Hypothalamus (tissue), 51 donors: ENCODE measurements at places on chromosomes 16 and 17.
A peak's percentile ranks its signal among the peaks of the same experiment; 100 is the strongest.

- no peak for DNase-seq
Observed at GRCh38 chr17:57350266-57350665, 93.9 kb downstream of the MSI2 start.

GRCh38 chr17:16940116-16940881 is 31.6 kb downstream of the TNFRSF13B start:
- DNase-seq: no peak

DNA sequence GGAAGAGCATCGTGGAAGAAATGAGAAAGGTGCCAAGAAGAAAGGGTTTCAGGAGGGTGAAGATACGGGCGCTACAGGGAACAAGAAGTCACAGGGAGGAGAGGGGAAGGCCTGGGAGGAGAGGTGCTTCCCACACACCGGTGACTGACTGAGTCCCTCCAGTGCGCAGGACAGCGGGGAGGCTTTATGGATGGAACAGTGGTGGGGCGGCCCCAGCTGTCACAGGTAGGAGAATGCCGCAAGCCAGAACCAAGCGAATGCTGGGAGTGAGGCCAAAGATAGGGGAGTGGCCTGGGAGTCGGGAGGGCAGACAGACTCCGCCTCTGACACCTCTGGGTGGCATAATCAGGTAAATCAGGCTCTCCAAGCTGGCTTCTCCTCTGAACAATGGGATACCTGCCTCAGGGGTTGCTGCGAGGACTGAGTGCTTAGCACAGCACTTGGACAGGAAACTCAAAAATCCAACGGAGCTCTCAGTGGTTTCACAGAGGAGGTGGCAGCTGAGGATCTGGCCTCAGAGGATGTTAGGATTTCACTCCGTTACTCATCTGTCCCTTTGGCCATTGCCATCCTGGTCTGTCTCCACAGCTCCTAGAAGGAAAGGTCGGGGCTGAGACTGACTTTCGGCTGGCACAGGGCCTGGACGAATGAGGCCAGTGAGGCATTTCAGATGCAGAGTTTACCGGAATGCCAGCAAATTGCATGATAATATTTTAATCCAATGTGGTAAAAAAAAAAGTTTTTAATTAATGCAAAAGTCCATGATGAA is 717 bp upstream of the CNP start:
- peak; percentile 30 for DNase-seq

GRCh38 chr16:55089600-55089999 is 158.9 kb downstream of the IRX5 start:
- DNase-seq: no peak

- no peak for DNase-seq
Observed at GRCh38 chr17:81900181-81900820, 1.7 kb upstream of the NPB start.

DNA sequence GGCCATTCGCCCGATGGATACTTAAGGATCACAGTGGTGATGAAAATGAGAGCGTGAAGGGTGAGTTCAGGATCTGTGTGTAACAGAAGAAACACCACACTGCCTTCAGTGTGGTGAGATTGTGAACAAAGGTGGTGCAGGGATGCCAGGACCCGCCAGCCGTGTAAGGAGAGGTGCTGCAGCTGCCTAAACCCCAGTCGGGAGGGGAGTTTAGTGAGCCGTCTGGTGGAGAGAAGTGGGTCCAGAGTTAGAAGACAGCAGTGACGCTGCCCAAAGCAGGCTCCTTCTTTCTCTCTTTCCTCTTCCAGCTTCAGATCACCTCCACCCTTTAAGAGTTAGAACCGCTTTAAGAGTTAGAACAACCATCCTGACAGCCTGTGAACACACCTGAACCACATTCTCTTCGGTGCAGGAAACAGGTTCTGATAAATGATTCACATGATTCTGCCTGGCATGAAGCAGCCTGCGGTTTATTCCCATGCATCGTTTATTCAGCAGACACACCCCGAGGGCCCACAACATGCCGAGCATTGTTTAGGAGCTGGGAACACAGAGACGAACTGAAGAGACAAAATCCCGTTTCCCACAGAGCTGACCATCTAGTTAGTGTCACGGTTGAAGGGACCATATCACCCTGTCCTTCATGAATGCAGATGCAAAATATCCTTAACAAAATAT is 84.0 kb upstream of the DNAH17 start:
- no peak for DNase-seq

DNA sequence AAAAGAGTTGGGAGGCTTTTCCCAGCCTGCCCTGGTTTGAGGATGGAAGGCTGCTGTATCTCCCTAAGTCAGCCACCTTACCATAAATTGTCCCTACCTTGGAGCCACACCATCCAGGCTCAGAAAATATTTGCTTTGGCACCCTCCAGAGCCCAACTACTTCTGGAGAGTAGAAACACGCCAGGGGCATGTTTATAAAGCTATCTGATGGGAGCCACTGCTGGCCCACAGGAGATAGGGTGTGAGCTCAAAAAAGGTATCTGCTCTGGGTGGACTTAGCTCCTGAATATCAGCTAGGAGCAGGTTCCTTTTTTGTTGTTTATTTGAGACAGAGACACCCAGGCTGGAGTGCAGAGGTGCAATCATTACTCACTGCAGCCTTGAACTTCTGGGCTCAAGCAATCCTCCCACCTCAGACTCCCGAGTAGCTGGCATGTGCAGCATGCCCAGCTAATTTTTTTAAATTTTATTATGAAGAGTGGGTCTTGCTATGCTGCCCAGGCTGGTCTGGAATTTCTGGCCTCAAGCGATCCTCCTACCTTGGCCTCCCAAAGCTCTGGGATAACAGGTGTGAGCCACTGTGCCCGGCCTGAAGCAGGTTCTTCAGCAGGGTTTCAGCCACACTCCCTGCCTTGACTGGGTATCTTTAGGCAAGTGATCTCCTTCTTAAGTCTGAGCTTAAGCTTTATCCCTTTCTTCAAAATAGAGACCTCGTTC is 147.1 kb downstream of the SALL1 start:
- no peak for DNase-seq

DNA sequence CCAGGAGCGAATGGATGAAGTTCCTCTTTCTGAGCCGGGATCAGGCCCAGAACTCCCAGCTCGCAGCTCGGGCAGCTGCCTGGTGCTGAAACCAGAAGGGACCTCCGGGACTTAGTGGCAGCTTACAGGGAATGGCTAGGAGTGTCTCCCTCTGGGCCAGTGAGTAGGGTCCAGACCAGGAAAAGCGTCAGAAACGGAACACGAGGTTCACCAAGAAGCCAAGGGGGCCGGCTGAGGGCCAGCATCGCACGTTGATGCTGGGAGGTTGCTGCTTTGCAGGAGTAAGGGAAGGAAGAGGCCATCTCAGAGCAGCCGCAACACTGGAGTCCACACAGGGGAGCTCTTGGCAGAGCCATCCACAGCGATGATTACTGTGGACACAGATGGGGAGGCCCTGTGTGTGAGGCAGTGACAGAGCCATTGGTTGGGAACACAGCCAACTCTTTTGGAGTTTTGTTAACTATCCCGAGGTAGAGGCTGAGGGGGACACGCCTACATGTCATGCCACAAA is 74.0 kb upstream of the CREBBP start:
- DNase-seq: no peak

GRCh38 chr16:61344791-61345190 is 691.4 kb downstream of the CDH8 start:
- DNase-seq: no peak

DNA sequence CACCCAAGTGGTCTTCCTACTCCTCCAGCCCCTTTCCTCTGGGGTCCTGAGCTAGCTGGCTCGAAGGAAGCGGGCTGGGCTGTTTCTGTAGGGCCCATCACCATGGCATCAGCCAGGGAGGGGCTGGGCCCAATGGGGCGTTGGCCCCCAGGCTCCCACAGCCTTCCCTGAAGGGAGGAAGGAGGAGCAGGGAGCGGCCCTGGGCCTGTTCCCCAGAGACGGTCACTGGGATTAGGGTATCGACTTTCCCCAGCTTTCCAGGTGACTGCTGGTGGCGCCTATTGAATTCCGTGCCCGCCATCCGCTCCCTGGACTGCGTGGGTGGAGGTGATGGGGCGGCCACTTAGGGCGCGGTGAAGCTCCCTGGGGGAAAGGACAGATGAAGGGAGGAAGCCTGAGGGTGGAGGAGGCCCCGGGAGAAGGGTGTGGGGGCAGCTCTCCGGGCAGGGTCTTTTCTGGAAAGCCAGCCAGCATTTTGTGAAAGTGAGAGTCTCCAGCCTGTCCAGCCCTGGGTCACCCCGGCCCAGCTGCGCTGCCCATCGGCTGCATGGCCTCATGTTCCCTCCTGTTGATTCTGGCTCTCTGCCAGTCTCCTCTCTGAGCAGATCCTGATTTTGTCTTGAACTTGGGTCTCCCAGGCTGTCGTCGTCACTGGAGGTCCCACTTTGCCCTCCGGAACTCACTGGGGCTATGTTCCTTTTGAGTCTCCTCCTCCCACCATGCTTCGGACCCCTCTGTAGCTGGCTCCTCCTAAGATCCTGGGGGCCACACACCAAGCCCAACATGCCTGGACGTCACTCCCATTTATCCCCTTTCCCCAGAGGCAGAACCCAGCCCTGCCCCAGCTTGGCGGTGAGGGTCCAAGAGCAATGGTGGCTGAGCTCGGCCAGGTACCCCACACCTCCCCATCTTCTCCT is 9.8 kb downstream of the NHERF1 start:
- DNase-seq: peak; percentile 35

GRCh38 chr17:81566461-81567126 is 14.4 kb upstream of the FAAP100 start:
- DNase-seq: no peak

- DNase-seq: no peak
Observed at GRCh38 chr16:2086812-2087747, 39.3 kb downstream of the TSC2 start.

DNA sequence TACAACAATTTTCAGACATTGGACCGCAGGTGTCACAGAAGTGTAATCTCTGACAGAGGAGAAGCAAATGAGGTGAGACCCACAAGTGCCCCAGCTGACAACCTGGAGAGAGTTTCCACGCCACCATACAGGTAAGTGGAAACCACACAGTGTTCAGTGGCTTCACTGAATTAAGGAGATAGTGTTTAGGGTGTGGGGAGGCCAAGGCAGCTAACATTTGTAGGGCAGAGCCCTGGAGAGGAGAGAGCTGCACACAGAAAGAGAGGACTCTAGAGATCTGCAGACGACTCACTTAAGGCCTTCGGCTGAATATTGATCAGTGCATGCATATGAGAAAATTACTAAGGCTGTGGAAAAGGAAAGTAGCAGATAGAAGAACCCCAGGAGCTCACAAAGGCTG is 228.9 kb upstream of the TNRC6C start:
- no peak for DNase-seq

GRCh38 chr17:82551779-82552457 is 32.4 kb downstream of the FOXK2 start:
- peak; percentile 45 for DNase-seq

DNA sequence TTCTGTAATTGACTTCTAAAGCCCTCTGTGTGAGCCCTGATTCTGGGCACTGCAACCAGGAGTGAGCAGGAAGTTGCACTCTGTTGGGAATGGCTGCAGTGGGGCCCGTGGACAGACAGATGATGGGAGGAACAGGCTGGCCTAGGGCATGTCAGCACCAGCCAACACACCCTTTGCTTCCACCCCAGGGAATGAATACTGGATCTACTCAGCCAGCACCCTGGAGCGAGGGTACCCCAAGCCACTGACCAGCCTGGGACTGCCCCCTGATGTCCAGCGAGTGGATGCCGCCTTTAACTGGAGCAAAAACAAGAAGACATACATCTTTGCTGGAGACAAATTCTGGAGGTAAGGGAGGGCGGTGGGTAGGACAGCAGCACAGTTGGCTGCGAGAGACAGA is 10.8 kb upstream of the LPCAT2 start:
- DNase-seq: no peak

- DNase-seq: no peak
Observed at GRCh38 chr17:45353043-45353442, 36.2 kb upstream of the MAP3K14 start.

DNA sequence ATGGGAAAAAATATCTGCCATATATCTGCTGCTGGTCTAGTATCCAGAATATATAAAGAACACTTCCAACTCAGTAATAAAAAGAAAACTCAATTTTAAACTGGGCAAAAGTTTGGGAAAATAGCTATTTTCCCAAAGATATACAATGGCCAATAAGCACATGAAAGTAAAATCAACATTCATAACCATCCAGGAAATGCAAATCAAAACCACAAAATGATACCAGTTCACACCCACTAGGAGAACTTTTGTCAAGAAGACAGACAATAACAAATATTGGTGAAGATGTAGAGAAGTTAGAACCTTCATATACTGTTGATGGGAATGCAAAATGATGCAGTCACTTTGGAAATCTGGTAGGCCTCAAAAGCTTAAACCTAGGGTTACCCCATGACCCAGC is 33.4 kb upstream of the RPRML start:
- no peak for DNase-seq

DNA sequence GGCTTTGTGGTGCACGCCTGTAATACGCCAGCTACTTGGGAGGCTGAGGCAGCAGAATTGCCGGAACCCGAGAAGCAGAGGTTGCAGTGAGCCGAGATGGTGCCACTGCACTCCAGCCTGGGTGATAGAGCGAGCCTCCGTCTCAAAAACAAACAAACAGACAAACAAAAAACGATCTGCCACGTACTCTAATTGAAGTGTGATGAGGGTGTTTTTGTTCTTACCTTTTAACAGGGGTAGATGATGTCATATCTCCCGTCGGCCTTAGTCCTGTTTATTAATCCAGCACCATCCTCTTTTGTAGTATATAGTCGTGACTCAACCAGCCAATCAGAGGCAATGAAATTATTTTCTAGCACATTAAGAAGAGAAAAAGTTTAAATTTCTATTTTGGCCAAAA is 58.5 kb downstream of the IQCK start:
- DNase-seq: no peak

DNA sequence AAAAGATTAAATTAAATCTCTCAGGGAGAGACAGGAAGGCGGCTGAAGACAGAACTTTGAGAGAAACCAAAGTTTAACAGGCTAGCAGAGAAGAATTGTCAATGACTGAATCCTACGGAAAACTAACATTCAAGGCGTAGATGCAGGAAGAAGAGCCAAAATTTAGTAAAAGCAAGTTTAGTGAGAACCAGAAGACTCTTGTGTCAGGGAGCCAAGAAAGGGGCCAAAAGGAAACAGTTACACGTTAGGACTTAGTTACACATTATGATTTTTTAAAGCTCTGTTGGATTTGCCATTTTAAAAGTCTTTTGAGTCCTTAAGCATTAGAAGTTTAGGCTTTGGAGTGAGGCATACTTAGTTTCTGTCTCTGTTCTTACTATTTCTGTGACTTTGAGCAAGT is 164.6 kb downstream of the CHD9 start:
- DNase-seq: no peak

- no peak for DNase-seq
Observed at GRCh38 chr17:61212655-61213054, 187.0 kb upstream of the TBX2 start.

- no peak for DNase-seq
Observed at GRCh38 chr16:31085873-31086628, 2.7 kb downstream of the PRSS53 start.
